ENCODE measurements at places on chromosomes 2 and 18. TPM values are rescaled to one million over a fixed set of nuclear protein-coding genes. Genes with fewer than 3 reads are reported as not detected.

The XIRP2 gene
- total RNA-seq: 5.8 TPM

The IL1RN gene
- total RNA-seq: 6.7 TPM

The REG1A gene
- total RNA-seq: not detected

The SERPINB12 gene
- not detected for total RNA-seq

The ANKRD30B gene
- not detected for total RNA-seq

The ANTXR1 gene
- 138 TPM for total RNA-seq

The IL18R1 gene
- 3.3 TPM for total RNA-seq

The CXCR1 gene
- total RNA-seq: 0.26 TPM

The TXNDC2 gene
- total RNA-seq: not detected

The METTL4 gene
- total RNA-seq: 30.5 TPM

The ACYP2 gene
- total RNA-seq: 28.1 TPM

The CXCR4 gene
- 20.8 TPM for total RNA-seq

The LOXL3 gene
- total RNA-seq: 14.6 TPM

The WNT10A gene
- 1.9 TPM for total RNA-seq

The SYT4 gene
- total RNA-seq: 6.2 TPM

The ZNF638 gene
- total RNA-seq: 492 TPM

The EPB41L3 gene
- 52.3 TPM for total RNA-seq

- DNase-seq: no peak
Measured at GRCh38 chr2:152565884-152566727, 151.2 kb downstream of the PRPF40A start.

DNA sequence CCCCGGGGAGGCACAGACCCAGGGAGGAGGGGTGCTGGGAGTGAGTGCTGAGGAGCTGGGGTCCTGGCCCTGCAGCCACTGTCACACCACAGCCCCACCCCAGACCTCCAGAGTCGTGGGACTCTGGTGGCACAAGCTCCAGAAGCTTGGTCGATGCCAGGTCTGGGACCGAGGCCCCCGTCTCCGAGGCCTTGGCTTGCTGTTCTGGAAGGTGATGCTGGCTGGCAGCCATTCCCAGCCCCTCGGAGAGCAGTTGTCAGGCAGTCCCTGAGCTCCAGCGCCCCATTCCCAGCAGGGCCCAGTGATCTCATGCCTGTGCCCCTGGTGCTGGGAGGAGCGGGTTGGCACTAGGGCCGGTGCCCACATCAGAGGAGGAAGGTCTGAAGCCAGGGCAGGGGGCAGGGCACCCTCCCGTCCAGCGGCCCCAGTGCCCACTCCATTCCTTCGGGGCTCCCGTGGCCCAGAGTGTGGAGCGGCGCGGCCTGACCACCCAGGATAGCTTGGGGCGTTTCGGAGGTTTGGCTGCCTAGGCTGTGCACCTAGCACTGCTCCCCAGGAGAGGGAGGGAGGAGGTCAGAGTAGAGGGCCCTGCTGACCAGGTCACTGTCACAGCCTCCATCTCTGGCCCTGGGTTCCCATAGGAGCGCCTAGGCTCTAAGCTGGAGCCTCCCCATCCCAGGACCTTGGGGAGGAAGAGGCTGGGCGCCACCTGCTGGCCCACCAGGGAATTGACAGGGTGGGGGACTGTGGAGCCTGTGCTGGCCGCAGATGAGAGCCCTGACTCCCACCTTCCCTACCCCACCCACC, 16.8 kb upstream of the ALPI start:
- no peak for DNase-seq

DNA sequence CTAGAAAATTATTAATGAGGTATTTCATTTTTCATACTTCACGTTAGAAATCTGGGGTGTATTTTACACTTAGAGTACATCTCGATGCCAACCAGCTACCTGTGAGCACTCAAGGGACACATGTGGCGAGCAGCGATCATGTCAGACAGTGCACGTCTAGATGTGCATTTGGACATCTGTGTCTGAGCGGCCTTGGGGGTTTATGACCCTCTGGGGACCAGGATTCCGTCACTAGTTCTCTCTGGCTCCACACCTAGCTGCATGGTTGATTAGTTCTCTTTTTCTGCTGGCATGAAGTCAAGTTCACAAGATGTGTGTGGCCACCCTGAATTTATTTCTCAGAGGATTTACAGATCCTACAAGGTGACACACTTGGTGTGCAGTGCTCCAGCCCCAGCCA, 192.2 kb downstream of the TSN start:
- no peak for DNase-seq

GRCh38 chr2:232335859-232336215, 42.7 kb upstream of the ALPP start:
- DNase-seq: no peak

DNA sequence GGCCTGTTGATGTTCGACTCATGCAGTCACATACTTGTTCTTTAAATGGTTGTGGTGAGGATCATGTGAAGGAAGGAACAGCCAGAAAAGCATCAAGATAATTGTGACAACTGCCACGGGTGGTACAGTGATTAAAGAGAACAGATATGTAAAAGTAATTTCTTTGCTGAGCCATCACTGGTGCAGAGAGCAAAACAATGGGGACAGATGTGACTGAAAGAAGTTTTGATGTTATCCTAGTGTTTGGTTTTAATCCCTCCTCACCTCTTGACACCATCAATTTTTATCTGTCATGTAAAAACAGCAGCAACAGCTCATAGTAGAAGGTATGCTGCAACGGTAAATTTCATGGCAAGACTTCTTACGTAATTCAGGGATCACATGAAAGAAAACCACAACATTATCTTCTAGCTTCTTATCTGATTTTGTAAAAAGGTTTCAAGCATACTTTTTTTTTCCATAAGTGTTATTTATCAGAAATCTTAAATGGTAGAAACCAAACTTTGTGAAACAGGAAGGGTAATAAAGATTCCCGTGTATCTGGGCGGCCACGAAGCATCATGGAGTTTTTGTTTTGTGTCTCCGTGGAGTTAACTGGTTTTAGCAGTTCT, 65.2 kb downstream of the PLCL1 start:
- no peak for DNase-seq

DNA sequence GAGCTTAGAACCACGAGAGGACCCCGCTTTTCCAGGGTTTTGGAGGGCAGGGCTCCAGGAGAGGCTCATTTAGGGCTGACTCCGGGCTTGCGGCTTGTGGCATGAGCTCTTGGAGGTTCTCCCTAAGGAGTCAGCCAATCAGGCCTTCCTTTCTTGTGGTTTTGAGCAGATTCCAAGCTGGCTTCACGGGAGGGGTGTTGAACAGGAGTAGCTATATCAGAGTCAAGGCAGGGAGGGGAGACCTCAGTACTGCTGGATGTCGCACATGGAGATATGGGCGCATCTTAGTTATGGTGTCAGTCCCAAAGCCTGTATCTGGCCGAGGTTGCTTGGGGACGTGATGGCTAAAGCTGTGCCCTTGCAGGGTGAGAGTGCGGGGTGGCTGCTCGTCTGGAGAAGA, 98.6 kb downstream of the AGAP1 start:
- DNase-seq: no peak

GRCh38 chr2:108536133-108536780, 2.0 kb downstream of the LIMS1 start:
- DNase-seq: no peak

GRCh38 chr2:168194784-168195522, 52.4 kb downstream of the STK39 start:
- DNase-seq: no peak

DNA sequence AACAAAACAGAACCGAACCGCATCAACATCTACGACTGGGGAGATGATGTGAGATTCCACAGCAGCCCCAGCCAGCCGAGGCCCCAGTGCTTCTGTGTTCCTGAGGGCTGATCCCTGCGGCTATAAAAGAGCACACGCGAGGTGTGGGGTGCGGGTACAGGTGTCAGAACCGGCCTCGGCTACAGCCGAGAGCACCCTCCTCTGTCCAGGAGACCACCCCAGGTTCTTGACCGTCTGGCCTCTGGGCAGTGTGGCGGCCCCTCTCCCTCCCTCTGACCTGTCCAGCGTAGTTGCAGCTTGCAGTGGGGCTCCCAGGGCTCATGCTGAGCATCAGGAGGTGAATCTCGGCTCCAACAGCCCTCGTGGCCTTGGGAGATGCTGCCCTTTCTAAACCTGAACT, 23.7 kb downstream of the RTP5 start:
- DNase-seq: no peak

DNA sequence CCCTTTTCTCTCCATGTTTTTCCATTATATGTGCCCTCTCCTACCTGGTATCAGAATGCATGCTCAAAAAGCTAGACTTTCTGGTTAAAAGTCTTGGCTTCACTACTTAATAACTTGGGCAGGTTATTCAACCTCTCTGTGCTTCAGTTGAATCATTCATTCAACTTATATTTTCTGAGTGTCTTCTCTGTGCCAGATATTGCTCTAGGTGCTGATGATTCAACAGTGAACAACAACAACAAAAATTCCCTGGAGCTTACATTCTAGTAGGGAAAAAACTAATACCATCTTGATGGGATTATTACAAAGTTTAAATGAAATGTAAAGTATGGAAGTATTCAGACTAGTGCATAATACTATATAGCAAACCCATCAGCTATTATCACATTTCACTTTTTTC, 55.2 kb downstream of the SOS1 start:
- no peak for DNase-seq

GRCh38 chr2:46299365-46300263, 2.4 kb downstream of the EPAS1 start:
- DNase-seq: no peak

- DNase-seq: no peak
Measured at GRCh38 chr2:27756544-27757498, 14.7 kb upstream of the MRPL33 start.

DNA sequence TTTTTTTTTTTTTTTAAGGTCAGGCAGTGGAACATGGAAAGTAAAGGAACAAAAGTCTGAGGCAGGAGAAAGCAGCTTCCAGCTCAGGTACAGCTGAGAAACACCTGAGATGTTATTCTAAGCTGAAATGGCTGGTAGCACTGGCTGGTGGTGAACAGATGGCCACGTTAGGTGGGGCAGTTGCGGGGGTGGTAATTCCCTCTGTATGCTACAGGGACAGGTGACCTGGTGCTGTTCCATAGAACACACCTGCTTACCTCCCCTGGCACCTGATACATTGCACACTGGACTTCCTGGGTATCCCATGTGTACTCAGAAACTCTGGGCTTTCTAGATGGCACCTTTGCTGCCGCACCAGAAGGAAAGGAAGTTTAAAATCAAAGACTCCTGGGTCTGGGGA, 333.3 kb downstream of the SLC8A1 start:
- DNase-seq: no peak

DNA sequence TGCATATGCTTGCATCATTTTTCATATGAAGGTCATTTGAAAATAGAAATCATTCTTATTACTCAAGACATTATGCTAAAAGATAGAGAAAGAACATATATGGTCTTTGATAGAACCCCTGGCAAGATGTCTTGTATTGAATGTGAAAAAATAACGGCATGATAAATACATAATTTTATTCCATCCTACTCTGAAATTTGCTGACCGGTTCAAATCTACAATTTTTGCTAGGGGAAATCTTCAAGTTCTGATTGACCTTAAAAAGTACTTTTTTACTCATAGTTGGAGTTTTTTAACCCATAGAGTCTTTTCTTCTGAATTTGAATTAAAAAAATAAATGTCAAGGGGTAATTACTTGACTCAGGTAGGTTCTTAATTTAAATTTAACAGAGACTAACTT, 920.8 kb downstream of the ERBB4 start:
- DNase-seq: no peak

- no peak for DNase-seq
Measured at GRCh38 chr2:186603286-186603685, 13.4 kb downstream of the ITGAV start.

GRCh38 chr2:151886241-151886640, 58.0 kb upstream of the ARL5A start:
- no peak for DNase-seq

DNA sequence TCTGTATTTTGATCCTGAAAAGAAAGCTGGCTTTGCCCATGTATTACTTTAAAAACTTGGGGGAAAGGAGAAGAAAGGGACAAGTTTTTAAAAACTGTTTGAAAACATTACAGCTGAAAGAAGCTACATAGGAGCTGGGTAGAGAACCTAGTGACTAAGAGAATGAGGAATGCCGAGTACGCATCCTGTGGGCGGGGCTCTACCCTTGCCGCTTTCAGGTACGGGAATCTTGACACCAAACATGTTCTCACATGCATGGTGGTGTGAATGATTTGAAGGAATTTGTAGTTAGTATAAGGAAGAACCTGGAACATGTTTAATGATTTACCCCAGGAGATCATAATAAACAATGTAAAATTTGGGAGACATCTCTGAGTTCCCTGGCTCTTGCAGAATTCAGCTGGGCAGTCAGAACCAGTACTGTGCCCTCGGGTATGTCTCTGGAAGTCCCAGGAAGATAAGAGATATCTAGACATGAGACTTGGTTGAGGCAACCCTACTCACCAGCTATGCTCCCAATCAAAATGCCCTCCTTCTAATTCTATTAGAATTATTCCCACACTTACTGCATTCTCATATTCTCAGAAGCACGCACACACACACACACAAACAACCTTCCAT, 16.5 kb upstream of the TGFA start:
- peak; percentile 49 for DNase-seq

DNA sequence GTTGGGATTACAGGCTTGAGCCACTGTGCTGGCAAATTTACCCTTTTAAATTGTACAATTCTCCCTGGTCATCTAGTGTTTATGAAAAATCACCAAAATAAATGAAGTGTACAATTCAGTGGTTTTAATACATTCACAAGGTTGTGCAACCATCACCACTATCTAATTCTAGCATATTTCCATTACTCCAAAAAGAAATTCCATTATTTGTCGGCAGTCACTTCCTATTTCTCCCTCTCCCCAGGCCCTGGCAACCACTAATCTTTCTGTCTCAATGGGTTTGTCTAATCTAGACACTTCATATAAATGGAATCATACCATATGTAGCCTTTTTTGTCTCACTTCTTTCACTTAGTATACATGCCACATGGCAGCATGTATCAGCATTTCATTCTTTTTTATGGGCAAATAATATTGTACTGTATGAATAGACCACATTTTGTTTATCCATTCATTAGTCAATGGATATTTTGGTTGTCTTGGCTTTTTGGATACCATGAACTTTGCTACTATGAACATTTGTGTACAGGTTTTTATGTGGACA, 12.6 kb upstream of the POLE4 start:
- DNase-seq: no peak

- no peak for DNase-seq
Measured at GRCh38 chr18:23994361-23994902, 20.1 kb upstream of the TTC39C start.

GRCh38 chr2:6906165-6906741, 11.0 kb upstream of the RNF144A start:
- DNase-seq: no peak

GRCh38 chr2:168819829-168820489, 17.5 kb downstream of the NOSTRIN start:
- no peak for DNase-seq

DNA sequence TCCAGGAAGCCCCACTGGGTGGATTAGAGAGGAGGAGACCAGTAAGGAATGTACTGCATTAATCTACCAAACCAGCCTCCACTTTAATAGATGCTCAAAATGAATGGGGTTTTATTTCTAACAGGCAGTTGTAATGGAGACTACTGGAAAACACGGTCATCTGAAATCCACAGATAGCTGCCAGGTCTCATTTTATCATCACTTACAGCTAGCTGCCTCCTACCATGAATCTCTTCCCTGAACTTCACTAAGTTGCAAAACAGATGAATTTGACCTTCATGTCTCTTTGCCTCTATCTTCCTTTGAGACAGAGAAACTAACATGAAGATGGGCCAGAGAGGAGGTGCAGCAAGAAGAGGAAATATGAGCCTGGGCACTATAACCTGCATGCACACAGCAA, 21.9 kb downstream of the ZBTB7C start:
- DNase-seq: no peak

- DNase-seq: no peak
Measured at GRCh38 chr2:74149247-74149525, 1.5 kb upstream of the BOLA3 start.

- no peak for DNase-seq
Measured at GRCh38 chr2:128549094-128549493, 230.4 kb upstream of the HS6ST1 start.

Data from urinary bladder (tissue), 4 donors.